ENCODE measurements at places on chromosomes 4 and X.

GRCh38 chrX:13373431-13374187 is 53.8 kb upstream of the ATXN3L start:
- DNase-seq: no peak

DNA sequence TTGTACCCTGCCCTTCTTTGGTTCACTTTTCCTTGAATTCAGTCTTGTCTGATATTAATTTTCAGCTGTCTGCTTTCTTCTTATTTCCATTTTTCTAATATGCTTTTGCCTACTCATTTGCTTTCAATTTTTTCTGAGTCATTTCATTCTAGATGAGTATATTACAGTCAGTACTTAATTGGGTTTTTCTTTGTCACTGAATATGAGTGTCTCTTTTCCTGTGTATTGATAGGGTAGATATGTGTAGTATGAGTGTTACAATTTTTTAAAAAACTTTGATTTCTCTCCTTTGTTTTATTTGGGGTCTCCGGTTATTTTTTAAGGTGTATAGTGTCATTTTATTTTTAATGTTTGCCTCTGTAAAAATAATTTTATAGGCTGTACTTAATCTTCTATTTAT is 222.2 kb downstream of the IDS start:
- DNase-seq: no peak

GRCh38 chr4:93433840-93434239 is 394.7 kb upstream of the ATOH1 start:
- DNase-seq: no peak

- no peak for DNase-seq
Observed at GRCh38 chr4:136571315-136571714, 961.0 kb downstream of the PCDH18 start.

- no peak for DNase-seq
Observed at GRCh38 chr4:125159001-125159400, 155.8 kb upstream of the FAT4 start.

DNA sequence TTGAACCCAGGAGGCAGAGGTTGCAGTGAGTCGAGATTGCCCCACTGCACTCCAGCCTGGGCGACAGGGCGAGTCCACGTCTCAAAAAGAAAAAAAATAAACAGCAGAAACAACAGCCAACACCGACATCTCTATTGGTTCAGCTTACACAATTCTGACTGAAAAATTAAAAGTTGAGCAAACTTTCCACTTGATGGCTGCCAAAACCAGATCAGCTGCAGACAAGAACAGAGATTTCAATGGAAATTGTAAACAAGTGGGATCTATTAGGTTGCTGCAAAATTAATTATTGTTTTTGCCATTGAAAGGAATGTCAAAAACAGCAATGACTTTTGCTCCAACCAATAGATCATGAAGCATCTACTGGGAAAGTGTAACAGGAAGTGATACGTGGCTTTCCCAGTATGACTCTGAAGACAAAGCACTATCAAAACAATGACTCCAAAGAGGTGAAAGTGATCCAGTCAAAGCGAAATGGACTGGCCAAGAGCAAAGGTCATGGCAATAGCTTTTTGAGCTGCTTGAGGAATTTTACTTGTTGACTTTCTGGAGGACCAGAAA is 26.3 kb downstream of the UPF3B start:
- no peak for DNase-seq

DNA sequence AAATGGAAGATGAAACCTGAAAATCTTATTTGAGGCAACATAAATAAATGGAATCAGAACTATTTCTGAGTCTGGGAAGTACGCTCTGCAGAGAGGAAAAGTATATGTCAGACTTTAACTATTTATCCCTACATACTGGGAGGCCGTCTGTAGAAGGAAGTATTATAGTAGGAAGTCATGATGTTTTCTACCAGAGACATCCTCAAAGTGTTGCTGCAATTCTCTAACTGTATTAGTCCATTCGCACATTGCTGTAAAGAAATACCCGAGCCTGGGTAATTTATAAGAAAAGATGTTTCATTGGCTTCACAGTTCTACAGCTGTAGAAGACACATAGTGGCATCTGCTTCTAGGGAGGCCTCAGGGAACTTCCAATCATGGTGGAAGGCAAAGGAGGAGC is 88.7 kb upstream of the TBL1X start:
- no peak for DNase-seq

GRCh38 chrX:68332201-68332731 is 101.0 kb downstream of the OPHN1 start:
- DNase-seq: no peak

- DNase-seq: no peak
Observed at GRCh38 chrX:139971394-139971749, 6.1 kb upstream of the CXorf66 start.

- no peak for DNase-seq
Observed at GRCh38 chrX:44483965-44484606, 58.6 kb downstream of the FUNDC1 start.

GRCh38 chr4:40686081-40686913 is 56.6 kb upstream of the RBM47 start:
- no peak for DNase-seq

GRCh38 chr4:53682196-53682595 is 90.9 kb upstream of the LNX1 start:
- DNase-seq: no peak

- DNase-seq: no peak
Observed at GRCh38 chr4:143184217-143184502, 557 bp upstream of the USP38 start.

- DNase-seq: no peak
Observed at GRCh38 chr4:2977211-2978088, 14.1 kb downstream of the GRK4 start.

DNA sequence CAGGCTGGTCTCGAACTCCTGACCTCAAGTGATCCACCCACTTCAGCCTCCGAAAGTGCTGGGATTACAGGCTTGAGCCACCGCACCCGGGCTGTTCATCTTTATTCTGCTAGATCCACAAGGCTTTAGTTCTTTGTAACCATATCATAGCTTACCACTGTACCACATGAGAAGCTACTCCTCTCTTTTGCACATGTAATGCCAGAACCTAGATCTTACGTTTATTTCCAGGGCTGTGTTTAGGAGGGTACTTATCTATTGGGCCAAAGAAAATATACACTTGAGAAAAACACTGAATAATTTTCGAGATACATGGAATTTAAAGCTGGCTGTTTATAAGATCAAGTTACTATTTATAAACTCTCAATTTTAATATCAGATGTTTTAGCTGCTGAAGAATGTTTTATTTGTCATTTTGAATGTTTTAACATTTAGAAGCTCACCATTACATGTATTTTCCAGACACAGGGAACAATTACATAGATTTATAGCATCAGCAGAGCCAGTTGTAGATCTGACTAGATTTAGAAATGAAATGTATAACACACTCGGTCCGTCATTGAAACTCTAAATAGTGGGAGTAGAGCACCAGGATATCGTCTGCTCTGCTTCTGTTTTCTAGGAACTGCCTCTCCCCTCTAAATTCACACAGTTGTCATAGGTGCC is 155.3 kb upstream of the HAND2 start:
- no peak for DNase-seq
